ENCODE measurements at places on chromosomes 2 and 18.

DNA sequence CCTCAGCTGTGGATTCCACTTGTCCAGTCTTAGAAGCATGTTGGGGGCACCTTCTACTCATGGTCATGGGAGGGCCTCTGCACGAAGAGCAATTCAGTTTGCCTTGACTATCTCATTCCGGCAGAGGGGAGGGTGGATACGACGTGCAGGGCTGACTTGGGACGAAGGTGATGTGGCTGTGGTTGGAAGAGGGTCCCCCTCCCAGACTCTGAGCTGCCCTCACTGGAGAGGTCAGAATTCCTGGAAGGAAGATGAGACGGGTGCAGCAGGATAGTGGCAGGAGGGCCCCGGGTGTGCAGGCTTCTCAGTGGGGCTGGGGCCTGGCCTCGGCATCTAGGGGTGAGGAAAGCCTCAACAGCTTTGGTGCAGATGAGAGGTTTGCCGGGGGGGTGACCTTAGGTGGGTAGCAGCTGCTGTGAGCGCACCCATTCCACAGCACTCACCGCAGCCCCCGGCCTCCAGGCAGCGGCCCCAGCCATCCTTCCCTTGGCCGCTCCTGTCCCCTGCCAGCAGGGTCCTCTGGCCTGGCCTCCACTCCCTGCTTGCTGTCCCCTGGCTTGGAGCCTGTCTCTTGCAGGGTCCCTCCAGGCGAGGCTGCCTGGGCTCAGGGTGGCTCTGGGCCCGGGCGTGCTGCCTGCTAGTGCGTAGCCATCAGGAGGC lies 3.2 kb downstream of the RNPEPL1 start:
- DNase-seq, result no peak

GRCh38 chr2:104867813-104868504 lies 14.0 kb downstream of the POU3F3 start:
- DNase-seq, result no peak

DNA sequence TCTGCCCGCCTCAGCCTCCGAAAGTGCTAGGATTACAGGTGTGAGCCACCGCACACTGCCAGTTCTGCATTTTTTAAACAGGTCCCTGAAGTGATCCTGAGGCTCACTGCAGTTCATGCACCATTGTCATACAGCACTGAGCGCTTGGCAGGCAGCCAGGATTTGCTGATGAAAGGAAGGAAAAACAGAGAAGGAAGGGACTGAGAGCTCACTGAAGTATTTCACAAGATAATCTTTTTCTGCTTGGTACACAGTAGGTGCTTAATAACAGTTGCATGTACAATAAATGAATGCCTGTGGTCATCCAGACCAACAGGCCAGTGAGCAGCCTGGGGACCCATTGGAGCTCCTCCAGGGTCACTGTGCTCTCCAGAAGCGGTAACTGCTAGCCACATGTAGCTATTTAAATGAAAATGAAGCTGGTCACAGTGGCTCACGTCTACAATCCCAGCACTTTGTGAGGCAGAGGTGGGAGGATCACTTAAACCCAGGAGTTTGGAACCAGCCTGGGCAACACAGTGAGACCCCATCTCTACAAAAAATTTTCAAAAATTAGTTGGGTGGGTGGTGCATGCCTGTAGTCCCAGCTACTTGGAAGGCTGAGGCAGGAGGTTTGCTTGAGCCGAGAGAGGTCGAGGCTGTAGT lies 33.1 kb upstream of the SMAD7 start:
- no peak for DNase-seq

GRCh38 chr18:75162467-75162866 lies 46.5 kb downstream of the PTGR3 start:
- DNase-seq, result no peak

- DNase-seq, result no peak
These were observed 6.3 kb upstream of the KCNK3 start for GRCh38 chr2:26685989-26686839.

GRCh38 chr18:78807668-78808067 lies 171.9 kb upstream of the SALL3 start:
- DNase-seq, result no peak

DNA sequence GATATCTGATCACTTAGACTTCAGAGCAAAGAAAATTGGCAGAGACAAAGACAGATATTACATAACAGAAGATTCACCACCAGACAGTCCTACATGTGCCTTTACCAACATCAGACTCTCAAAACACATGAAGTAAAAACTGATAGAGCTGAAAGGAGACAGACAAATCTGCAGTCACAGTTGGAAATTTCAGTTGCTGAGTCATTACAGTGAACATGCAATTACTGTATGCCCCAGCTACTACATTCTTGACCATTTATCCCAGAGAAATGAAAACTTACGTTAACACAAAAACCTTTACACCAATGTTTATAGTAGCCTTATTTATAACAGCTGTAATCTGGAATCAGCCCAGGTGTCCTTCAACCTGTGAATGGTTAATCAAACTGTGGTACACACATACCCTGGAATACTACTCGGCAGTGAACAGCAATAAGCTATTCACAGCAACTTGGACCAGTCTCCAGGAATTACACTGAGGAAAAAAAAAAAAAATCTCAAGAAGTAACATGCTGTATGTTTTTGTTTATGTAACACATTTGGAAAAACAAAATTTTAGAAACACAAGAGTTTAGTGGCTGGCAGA lies 7.5 kb upstream of the SCLY start:
- no peak for DNase-seq

- DNase-seq, result no peak
These were observed 84.5 kb downstream of the CELF4 start for GRCh38 chr18:37481072-37481471.

- DNase-seq, result no peak
These were observed 195.7 kb upstream of the TFPI start for GRCh38 chr2:187749804-187750431.

DNA sequence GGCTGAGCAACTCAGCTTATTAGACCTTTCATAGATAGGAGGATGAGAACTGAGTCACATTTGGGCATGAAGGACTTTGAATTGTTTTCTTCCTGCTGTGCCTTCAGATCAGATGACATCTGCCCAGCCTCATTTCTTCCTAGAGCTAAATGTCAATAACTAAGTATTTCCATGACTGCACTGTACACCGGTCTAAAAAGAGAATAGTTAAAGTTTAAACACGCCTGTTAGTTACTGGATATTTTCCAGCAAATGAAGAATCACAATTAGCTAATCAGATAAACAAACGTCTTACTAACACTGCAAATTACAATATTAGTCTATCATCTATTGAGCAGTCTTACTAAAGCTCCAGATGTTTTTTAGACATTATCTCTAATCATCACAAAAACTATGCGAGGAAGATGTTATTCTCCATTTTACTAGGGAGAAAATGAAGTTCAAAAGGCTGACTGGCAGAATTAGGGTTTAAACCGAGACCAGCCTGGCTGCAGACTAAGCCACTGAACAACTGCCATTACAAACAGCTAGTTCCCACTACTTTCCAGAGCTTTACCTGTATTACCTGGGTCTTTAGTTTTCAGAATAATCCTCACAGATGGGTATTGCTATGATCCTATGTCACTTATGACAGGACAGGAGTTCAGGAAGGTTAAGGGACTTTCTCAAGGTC lies 69.4 kb upstream of the ZNF397 start:
- DNase-seq, result no peak

GRCh38 chr18:26566874-26567555 lies 18.7 kb upstream of the KCTD1 start:
- no peak for DNase-seq

GRCh38 chr2:85649201-85650190 lies 18.5 kb downstream of the SFTPB start:
- no peak for DNase-seq

DNA sequence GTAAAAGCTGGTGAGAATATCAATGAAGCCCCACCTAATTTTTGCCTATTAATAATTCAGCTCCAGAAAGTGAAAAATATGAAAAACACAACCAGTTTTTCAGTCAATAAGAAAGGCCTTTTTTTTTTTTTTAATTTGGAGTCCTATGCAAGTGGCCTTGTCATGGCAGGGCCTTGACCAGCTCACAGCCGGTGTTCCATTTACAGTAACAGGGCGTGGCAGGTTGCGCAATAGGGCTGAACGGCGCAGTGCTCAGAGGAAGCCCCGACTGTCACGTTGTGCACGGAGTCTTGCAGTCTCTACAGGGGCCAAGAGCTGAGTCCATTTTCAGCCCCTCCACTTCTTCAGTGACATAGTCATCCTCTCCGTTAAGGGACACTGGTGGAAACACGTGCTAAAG lies 184.1 kb upstream of the FN1 start:
- DNase-seq, result no peak

DNA sequence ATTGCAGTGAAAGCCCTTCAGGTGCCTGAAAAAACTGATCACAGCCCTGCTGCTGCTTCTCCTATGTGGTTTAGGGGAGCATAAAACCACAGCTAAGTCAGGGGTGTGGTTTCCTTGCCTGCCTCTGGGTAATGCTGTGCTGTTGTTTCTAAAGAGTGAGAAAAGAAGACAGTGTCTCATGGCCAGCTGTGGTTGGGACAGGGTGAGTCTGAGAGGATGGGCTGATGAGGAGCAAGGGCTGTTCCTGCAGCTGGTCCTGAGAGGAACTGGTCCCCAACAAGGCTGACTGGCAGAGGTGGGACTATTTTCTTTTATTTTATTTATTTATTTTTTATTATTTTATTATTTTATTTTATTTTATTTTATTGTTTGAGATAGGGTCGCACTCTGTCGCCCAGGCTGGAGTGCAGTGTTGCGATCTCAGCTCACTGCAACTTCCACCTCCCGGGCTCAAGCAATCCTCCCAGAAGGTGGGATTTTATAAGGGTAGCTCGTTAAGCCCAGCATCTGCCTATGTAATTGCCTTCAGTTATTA lies 236.7 kb downstream of the FHOD3 start:
- no peak for DNase-seq

DNA sequence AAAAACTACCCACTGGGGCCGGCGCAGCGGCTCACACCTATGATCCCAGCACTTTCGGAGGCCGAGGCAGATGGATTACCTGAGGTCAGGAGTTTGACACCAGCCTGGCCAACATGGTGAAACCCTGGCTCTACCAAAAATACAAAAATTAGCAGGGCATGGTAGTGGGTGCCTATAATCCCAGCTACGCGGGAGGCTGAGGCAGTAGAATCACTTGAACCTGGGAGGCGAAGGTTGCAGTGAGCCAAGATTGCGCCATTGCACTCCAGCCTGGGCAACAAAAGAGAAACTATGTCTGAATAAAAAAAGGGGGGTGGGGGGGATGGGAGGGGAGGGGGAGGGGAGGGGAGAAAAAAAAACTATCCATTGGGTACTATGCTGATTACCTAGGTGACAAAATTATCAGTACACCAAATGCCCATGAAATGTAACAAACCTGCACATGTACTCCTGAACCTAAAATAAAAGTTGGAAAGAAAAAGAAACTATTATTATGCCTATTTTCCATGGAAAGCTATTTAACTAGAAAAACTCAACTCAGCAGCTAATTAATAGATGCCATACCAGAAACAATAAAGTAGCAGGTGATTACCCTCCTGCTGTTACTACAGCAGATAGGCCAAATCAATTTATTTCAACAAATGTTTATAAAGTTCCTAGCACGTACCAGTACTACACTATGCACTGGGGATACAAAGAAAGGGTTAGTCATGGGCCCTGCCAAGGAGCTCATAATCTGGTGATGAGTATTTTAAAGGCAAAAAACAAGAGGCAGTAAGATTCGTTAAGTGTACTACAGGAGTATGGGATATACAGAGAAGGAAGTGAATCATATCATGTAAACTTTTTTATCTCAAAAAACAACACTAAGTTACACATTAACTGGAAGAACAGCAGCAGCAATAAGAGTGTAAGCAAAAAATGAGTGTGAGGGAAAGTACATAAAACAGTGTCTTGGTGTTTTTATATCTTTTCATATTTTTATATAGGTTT lies 112.8 kb upstream of the SLC39A10 start:
- DNase-seq, result no peak

GRCh38 chr18:57137847-57138246 lies 9.0 kb upstream of the BOD1L2 start:
- no peak for DNase-seq

DNA sequence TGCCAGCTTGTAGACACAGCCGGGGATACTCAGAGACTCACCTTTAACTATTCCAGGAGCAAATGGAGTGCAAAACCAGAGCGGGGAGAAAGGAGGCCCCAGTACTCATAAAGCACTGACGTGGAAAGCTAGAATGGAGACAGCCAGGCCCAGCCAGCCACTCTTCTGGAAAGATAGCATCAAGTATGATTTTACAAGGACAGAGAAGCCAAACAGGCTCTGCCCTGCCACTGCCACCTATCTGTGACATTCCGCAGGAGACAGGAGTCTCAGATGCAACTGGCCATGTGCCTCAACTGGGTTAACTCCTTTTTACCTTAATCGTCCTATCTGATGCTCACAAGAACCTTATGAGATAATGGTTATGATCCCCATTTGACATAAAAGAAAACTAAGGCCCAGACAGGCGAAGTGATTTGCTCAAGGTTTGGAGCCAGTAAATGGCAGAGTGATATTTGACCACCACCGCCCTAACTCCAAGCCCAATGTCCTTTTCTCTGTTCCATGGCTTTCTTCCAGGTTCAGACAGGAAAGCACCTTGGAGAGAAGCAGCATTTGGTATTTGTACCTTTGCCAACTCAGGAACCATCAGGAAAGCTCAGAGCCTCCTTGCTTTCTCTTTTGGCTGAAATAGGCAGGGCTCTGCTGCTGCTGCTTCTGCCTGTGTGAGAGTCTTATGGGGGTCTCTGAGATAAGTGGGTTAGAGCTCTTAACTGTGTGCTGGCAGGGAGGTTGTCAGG lies 15.6 kb downstream of the KIF3C start:
- DNase-seq, result no peak

DNA sequence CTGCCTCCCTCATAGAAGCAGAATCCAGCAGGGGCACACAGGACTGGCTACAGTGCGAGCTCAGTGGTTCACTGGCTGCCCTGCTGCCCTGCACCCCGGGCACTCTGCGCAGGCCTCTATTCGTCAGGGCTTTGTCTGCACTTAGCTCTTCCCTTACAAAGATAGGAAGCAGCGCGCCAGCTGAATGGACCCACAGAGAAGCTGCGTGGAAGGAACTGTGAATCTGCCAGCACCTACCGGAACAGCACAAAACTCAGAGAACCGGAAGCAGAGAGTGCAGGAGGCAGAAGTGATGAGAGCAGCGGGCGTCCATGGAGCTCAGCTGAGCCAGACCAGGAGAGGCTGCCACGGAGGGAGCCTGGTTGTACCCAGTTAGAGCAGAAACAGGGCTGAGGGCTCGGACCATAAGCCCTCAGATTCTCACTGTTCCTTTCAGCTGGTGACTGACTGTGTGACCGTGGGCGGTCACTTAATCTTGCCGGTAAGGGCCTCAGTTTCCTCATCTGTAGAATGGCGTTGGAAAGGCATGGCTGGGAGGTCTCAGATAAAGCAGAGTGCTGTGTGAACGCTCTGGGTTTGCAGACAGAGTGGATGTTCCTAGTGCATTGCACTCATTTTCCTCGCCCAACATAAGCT lies 23.1 kb upstream of the SLC66A3 start:
- DNase-seq, result no peak

- no peak for DNase-seq
These were observed 57.1 kb downstream of the MAP4K4 start for GRCh38 chr2:101754618-101755017.

- no peak for DNase-seq
These were observed 634 bp upstream of the DIS3L2 start for GRCh38 chr2:231960810-231961348.

GRCh38 chr2:11757101-11757500 lies 10.7 kb downstream of the LPIN1 start:
- no peak for DNase-seq

All from stimulated activated naive CD8-positive, alpha-beta T cell treated with anti-CD3 and anti-CD28 coated beads, Interleukin-15, amount 100 ng/mL, for 72 hours (primary cell).